ENCODE measurements at places on chromosomes 5 and 9.

GRCh38 chr5:61234019-61234418 lies 71.8 kb upstream of the SMIM15 start:
- DNase-seq, result no peak

- DNase-seq, result no peak
These were observed 35.3 kb upstream of the TRAF1 start for GRCh38 chr9:120961936-120962335.

DNA sequence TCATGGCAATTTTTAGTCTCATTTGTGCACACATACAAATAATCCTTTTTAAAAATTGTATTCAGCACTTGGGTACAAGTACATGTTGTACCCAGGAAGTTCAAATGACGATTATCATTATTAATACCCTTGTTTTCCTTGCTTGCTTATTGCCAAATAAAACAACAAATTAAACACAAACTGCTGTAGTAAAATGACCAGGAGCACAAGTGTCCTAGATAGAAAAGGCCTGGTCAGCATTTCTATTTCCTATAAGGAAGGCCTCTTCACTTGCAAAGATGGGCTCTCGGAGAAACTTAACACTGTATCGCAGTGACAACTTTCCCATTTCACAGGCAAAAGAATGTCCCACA lies 34.7 kb upstream of the PLPP1 start:
- DNase-seq, result no peak

DNA sequence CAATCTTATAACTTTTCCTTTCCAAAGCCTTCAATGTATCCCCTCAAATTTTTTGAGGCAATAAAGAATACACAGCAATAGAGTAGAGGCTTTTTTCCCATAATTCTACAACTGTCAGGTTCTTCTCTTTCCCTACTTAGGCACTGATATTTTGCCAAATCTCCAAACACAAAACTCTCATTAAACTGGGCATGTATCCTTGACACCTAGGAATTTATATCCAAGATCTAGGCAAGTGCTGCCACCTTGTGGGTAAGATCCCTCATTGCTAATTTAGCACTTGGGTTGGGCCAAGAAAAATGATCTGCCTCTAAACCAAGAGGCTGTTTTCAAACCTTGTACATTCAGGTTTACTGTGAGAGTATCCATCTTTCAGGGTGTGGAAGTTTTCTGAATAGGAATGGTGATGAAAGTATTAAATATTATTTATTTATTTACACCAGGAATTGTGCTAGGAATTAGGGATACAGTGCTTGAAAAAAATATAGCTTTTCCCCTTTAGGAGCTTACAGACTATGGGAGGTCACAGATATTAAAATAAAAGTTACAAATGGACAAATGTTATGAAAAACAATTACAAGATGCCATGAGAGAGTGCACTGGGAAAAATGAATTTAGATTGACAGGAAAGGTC lies 17.6 kb downstream of the TSTD2 start:
- DNase-seq, result no peak

GRCh38 chr9:134827559-134827958 lies 53.1 kb upstream of the FCN2 start:
- DNase-seq, result no peak

DNA sequence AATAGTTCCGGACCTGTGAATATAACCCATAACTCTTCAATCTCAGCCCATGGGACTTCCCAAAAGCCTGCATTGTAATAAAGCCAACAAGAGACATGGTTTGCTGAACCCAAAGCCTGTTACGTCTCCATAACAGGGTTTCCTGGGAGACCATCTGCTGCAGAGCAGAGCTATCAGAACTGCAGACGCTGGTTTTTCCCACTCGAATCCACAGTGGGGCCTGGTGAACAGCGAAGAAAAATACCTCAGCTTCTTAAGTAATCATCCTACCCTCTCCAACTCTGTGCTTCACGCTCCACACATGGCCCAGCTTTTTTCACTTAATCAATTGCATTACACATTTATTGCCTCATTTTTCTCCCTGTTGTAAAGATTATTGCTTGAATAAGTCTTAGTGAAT lies 409.5 kb upstream of the GRIA1 start:
- no peak for DNase-seq

- DNase-seq, result no peak
These were observed 55.1 kb downstream of the NUP214 start for GRCh38 chr9:131180454-131180853.

DNA sequence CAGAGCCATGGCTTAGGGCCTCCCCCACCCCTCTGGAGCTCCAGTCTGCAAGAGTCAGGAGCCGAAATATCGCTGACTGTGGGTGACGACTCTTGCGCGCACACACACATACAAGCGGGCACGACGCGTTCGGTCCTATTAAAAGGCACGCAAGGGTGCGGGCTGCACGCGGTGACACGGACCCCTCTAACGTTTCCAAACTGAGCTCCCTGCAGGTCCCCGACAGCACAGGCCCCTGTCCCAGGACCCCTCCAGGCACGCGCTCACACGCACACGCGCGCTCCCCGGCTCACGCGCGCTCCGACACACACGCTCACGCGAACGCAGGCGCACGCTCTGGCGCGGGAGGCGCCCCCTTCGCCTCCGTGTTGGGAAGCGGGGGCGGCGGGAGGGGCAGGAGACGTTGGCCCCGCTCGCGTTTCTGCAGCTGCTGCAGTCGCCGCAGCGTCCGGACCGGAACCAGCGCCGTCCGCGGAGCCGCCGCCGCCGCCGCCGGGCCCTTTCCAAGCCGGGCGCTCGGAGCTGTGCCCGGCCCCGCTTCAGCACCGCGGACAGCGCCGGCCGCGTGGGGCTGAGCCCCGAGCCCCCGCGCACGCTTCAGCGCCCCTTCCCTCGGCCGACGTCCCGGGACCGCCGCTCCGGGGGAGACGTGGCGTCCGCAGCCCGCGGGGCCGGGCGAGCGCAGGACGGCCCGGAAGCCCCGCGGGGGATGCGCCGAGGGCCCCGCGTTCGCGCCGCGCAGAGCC lies at the start of gene GRIN1:
Gene GRIN1 (plus strand): TSS at position 433 of the 746 bp plus-strand sequence. CDS start 333 bp downstream, outside the sequence.
- DNase-seq, result no peak

GRCh38 chr5:56722317-56722716 lies 93.0 kb upstream of the MAP3K1 start:
- DNase-seq, result no peak

DNA sequence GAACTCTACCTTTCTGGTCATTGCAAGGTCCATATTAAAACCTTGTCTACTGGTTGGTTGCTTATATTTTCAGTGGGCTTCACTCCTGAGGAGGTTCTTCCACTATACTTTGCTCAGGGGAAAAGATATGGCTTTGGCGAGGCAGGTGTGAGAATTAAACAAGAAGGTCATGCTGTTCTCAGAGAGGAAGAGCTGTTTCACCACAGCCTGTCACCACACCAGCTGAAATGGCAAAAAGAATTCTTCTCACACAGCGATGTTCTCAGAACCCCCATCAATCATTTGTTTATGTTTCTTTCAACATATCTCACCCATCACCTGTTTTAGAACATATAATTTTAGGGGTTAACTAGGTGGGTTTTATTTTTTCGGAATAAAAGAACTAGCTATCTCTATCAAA lies 38.6 kb downstream of the CAPSL start:
- DNase-seq, result no peak

- no peak for DNase-seq
These were observed 129.2 kb upstream of the PTCH1 start for GRCh38 chr9:95645992-95646391.

- no peak for DNase-seq
These were observed 1.9 kb downstream of the SPARC start for GRCh38 chr5:151684690-151685361.

DNA sequence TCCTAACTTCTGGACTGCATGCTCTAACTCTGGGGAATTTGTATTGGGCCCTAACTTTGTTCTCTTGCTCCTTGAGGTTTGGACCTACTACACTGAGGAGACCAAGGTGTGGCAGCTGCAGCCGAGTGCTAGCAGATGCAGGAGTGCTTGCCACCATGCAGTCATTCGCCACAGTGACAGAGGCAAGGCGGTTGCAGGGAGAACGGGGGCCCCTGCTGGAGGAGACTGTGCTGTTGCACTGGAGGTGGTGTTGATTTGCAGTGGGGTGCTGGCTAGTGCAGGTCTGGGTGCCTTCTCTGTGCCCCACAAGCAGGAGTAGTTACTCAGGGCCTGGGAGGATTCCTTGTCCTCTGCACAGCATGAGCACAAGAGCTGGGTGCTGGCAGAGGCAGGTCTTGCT lies 22.4 kb upstream of the DIRAS2 start:
- no peak for DNase-seq

GRCh38 chr5:104594850-104595249 lies 1032.3 kb upstream of the NUDT12 start:
- no peak for DNase-seq

DNA sequence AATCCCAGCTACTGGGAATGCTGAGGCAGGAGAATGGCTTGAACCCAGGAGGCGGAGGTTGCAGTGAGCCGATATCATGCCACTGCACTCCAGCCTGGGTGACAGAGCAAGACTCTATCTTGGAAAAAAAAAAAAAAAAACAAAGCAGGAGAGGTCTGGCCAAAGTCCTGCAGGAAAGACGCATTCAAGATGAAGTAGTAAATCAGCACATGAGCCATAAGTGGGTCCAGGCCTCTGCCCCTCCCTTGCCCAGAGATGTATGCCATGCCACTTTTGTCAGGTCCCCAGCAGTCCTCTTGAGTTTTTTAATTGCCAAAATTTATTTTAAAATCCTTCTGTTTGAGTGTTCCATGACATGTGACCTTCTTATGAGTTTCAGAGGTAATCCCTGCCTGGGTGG lies 8.5 kb upstream of the PHF19 start:
- DNase-seq, result no peak

- DNase-seq, result no peak
These were observed 410.1 kb upstream of the SMARCA2 start for GRCh38 chr9:1604942-1605560.

GRCh38 chr9:71821405-71821804 lies 53.1 kb upstream of the CEMIP2 start:
- DNase-seq, result no peak

GRCh38 chr5:167452136-167452535 lies 839.3 kb upstream of the WWC1 start:
- DNase-seq, result no peak

DNA sequence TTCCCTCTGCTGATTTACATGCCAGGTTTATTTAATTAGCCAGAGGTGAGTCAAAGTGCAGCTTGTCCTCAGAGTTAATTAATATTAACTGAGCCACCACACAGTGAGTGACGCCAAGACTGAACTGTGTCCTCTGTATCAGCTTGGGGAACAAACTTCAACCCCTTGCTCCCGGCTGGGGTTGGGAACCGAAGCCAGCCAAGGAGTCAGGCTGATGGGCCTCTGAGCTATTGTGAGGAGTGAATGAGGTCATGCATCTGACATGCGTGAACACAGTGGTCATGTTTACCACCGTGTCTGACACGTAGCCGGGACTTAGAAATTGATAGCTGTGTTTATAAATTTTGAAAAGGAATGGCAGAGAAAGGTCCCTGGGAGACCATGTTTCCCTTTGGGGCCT lies 17.1 kb downstream of the IGIP start:
- no peak for DNase-seq

DNA sequence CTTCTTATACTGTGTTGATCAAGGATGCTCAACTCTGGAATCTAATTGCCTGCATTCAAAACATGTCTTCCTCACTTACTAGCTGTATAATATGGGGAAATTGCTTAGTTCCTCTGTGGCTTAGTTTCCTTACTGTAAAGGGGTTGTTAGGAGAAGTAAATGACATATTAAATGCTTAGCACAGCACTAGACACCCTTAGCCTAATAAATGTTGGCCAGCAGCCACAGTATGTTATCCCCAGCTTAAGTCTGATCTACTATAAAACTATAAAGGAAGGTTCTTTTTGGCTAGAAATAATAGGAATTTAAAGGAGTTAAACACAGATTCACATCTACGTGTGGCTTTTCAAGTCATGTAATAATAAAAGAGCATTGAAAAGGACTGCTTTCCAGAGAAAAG lies 232.4 kb downstream of the PCSK1 start:
- DNase-seq, result no peak

DNA sequence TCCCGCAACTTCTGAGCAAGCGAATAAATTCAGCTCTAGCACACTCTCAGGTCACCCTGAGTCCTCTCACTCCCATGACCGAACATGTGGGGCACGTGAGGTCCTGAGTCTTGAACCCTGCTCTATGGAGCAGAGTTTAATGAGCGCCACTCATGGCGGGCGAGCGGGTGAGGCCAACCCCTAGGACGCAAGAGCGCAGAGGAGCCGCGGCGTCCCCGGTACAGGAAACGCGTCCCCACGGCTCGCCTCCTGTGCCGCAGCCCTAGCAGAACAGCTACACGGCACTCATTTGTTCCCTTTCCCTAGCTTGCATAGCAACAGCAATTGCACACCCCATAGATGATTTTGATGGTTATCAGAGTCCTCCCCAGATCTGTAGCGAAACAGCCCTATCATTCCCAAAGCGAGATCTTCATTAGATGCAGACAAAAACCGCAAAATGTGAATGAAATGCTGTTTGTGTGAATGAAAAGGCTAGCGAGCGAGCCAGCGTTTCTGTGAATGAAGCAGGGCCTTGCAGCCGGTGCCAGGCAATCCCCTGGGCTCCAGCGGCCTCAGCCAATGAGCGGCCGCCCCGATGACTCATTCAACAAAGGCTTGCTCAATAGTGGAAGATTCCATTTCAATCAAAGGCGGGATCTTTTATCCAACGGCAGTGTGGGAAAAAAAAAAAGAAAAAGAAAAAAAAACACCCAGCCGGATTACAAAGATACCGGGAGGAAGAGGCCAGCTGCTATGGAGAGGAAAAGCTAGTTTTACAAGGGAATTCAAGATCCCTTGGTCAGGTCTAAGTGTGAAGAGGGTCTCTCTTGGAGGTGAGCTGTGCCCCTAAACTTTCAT lies 1.5 kb upstream of the SHC3 start:
- DNase-seq, result peak; percentile 87

DNA sequence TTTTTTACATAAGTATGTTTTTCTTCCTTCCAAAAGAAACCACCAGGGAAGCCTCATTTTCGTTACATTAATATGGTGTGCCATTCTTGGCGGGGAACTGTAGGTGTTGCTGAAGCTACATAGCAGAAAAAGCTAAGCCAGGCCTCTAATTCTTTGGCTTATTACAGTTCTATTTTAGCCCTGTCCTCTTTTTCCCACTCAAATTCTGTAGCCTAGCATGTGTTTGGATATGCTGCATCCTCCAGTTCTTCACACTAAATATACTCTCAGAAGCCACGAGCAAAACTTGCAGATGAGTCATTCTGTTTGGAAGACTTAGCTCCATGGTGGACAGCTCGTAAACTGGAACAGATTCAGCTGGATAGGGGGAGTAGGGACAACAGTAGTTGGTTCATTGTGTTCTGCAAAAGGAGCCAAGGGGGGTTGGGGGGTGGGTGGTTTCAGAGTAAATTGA lies 369.4 kb downstream of the TMEM161B start:
- no peak for DNase-seq

- no peak for DNase-seq
These were observed 263.8 kb upstream of the IRX1 start for GRCh38 chr5:3331819-3332218.

GRCh38 chr9:14907360-14907685 lies 2.9 kb downstream of the FREM1 start:
- no peak for DNase-seq

DNA sequence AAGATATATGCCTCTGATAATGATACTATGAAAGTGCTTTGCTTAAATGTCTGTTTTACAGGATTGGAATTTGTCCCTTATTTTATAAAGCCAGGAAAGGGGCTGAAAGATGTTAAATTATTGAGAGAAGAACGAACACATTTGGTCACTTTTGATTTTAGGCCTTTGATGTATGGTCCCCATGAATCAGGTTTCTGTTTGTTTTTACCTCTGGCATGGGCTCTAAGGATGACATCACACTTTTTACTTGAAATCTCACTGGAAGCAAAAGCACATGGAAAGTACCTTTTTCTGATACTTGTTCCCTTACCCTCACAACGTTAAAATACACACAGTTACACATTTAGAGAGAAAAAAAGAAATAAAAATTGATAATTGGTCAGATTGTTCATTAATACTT lies 6.9 kb downstream of the OTULIN start:
- no peak for DNase-seq

GRCh38 chr5:169875731-169876130 lies 104.6 kb downstream of the INSYN2B start:
- DNase-seq, result no peak
